Posterior vena cava (tissue), 2 donors: ENCODE measurements at places on chromosomes 4 and X. TPM values are rescaled to one million over a fixed set of nuclear protein-coding genes. Genes with fewer than 3 reads are reported as not detected.

MTNR1A gene
- not detected for total RNA-seq

DNA sequence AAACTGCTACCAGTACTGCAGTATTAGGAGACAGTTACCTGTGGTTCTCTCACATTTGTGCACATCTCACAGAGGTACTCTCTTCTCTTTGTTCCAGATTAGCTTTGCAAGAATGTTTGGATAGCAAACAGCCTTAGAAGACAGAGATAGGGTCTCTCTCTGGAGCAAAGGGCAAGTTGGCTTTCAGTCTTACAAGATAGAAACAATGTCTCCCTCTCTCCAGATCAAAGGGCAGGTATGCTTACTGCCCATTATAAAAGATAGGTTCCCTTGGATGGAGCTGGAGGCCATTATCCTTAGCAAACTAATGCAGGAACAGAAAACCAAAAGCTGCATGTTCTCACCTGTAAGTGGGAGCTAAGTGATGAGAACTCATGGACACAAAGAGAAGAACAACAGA lies 50.2 kb upstream of the KIT start:
- DNase-seq = no peak

- no peak for DNase-seq
Observed at GRCh38 chr4:125728568-125728967, 413.8 kb downstream of the FAT4 start.

- no peak for DNase-seq
Observed at GRCh38 chr4:82268050-82268825, 105.6 kb downstream of the HNRNPD start.

ITIH6 gene
- total RNA-seq = not detected
